Sigmoid colon (tissue), 7 donors: ENCODE measurements at places on chromosomes 6 and 20.

- no peak for DNase-seq
These were observed 116.2 kb upstream of the PRL start for GRCh38 chr6:22412994-22413393.

- DNase-seq = no peak
These were observed 248.6 kb downstream of the HIVEP2 start for GRCh38 chr6:142696123-142697000.

DNA sequence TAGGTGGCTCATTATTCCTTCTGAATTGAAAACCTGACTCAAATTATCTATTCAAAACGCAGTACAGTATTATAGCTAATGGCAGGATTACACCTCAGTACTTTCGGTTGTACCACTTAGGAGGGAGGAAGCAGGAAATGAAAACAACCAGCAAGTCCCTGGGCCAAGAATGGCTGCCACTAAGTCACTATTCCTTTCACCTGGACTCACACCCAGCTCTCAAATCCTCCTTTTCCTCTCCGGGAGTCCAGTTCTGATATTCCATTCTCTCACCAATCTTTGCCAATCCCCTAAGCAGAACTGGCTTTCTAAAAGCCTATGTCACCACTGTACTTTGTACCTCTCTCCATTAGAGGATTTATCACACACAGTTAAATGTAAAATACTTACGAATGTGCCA, 20.6 kb downstream of the TMEM242 start:
- DNase-seq = no peak

DNA sequence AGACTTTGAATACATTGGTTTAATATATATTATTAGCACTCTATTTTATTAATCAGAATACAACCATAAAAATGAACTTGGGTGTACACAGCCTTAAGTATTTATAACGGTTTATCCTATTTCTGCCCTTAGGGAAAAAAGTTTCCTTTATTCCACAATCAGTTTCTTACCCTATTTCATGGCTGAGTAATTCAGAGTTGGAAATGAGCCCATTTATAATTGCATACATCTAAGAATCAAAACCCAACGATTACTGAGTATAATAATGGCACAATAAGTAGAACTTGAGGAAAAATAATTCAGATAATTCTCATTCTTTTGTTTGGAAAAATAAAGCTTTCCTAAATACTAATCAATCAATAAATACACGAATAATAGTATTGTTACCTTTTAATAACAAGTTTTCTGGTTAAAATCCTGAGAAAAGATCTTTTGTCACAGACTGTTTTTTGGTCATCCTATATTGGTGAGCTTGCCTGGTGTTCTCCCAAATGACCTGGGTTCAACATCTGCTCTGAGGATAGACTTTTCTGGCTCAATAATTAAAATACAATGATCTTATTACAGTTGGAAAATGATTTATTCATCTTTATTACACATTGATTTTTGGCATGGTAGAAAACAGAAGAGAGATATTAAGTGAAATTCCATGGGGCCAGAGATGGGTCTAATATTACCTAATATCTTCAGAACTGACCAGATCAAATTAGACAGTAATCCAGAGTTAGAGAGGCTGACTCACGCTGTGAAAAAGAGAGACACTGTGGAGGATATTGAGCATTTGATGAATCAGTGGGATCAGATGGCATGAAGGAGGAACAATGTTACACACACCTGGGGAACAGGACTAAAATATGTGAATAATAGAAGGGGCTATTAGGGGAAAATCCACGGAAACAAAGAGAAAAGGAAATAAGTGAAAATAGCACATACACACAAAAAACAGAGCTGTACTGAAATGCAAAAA, 162.1 kb upstream of the TBX18 start:
- DNase-seq = no peak

DNA sequence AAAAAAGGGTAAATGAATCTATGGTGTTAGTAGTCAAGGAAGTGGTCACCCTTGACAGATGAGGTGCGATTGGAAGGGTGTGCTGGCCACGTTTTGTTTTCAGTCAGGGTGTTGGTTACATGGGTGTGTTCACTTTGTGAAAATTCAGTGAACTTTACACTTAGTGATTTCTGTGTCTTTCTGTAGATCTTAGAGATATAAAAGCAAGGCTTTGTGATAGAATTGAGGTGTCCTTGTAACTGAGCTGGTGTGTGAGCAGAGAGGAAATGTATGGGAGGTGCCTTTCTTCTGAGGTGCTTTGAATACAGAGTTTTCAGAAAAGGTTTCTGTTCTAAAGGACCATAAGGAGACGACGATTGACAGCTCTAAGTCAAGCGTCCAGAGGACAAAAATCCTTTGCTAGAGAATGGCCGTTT, 90.5 kb downstream of the SAMD3 start:
- DNase-seq = no peak

GRCh38 chr6:75815756-75816155, 66.7 kb downstream of the MYO6 start:
- no peak for DNase-seq
